ENCODE measurements at places on chromosomes 1 and 21. TPM values are rescaled to one million over a fixed set of nuclear protein-coding genes. Genes with fewer than 3 reads are reported as not detected.

DNA sequence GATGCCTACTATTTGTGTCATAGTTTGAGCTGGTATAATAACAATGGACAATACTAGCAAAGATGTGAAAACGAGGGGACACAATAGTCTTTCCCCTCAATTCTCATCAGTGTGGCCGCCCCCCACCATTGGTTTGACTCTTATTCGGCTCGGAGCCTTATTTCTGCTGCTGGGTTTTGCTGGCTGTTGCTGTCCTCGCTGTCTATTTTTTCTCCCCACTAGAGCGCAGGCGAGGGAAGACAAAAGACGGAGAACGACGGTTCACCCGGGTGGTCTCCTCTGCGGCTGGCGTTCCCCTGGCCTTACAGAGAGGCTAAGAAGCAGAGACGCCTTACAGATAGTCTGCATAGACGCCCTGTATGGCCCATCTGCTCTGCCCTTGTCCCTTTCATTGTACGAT is 19.4 kb downstream of the CLIC6 start:
- no peak overlapping the region for H3K27ac ChIP-seq
- H3K4me1 ChIP-seq = peaks cover 11% of the 10 kb centered on the region
- DNase-seq = no peak
- peaks cover 16% of the 10 kb centered on the region for H3K27me3 ChIP-seq
- H3K36me3 ChIP-seq = no peaks in the 10 kb centered on the region
- no peak overlapping the region for H3K4me3 ChIP-seq

- H3K4me3 ChIP-seq = no peak overlapping the region
- no peaks in the 10 kb centered on the region for H3K36me3 ChIP-seq
- no peaks in the 10 kb centered on the region for H3K27me3 ChIP-seq
These were observed 2.0 kb downstream of the RNF186 start for GRCh38 chr1:19812875-19813642.

Gene PRDM2
- 41.4 TPM for total RNA-seq

DNA sequence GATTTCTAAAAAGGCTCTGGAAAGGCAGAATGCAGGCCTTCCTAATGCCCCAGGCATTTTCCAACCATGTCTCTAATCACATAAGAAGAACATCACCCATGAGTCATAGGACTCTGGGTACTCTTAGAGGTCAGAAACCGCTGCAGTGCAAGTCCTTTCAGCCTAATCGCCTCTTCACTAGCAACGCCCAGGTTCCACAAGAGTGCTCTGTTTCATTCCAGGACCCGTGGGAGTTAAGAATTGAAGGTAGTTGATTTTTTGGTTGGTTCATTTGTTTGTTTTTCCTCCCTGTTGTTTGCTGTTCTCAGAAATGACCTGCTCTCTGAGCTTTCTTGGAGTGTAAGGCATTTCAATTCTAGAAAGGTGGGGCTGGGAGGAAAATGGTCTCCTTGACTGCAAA is 123.2 kb downstream of the NR5A2 start:
- no peaks in the 10 kb centered on the region for H3K27me3 ChIP-seq
- H3K4me3 ChIP-seq = no peak overlapping the region
- H3K4me1 ChIP-seq = no peaks in the 10 kb centered on the region
- DNase-seq = no peak

Gene LCE3E
- total RNA-seq = not detected

DNA sequence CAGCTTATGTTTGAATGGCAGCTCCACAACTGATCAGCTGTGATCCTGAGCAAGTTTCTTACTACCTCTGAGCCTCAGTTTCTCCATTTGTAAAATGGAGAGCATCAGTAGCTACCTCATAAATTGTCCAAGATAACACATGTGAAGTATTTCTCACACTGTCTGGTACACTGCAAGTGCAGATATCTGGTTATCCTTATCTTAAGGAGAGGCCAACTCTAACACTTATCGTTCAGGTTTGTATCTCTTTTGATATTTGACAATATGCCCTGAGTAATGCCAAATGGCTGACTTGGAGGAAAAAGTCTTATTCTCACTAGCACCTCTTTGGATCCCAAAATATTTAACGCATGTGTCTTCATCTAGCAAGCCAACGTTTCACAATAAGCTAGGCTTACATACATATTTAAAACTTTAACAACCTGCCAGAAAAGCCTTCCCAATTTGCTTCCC is 2.7 kb downstream of the CSRP1 start:
- peak overlapping the region; percentile 83 for H3K4me3 ChIP-seq
- H3K27me3 ChIP-seq = no peaks in the 10 kb centered on the region
- DNase-seq = no peak
- no peaks in the 10 kb centered on the region for H3K36me3 ChIP-seq

Gene LRRC71
- total RNA-seq = not detected

- DNase-seq = no peak
- H3K36me3 ChIP-seq = no peaks in the 10 kb centered on the region
- peaks cover 25% of the 10 kb centered on the region for H3K4me1 ChIP-seq
- no peaks in the 10 kb centered on the region for H3K27me3 ChIP-seq
These were observed at the start of gene SOX13 for GRCh38 chr1:204072931-204073836. Gene SOX13 (plus strand): TSS chr1:204073115. CDS start chr1:204112916, 39,801 bp downstream.

DNA sequence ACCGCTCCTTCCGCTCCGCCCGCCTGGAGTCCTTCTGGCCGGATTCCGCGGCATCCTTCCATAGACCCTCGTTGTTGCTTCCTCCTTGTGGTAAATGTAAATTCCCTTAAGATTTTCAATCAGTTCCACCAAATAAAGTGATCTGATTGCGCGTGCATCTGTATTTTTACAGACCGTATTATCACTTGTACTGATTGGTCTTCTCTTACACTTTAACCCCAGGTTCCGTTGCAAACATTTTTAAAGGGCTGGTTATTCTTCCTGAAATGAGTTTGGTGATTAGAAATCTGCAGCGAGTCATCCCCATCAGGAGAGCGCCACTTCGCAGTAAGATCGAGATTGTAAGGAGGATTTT is 483 bp downstream of the YBEY start:
- peaks cover 28% of the 10 kb centered on the region for H3K36me3 ChIP-seq
- peak overlapping the region; percentile 92 for H3K27ac ChIP-seq
- no peak for DNase-seq

DNA sequence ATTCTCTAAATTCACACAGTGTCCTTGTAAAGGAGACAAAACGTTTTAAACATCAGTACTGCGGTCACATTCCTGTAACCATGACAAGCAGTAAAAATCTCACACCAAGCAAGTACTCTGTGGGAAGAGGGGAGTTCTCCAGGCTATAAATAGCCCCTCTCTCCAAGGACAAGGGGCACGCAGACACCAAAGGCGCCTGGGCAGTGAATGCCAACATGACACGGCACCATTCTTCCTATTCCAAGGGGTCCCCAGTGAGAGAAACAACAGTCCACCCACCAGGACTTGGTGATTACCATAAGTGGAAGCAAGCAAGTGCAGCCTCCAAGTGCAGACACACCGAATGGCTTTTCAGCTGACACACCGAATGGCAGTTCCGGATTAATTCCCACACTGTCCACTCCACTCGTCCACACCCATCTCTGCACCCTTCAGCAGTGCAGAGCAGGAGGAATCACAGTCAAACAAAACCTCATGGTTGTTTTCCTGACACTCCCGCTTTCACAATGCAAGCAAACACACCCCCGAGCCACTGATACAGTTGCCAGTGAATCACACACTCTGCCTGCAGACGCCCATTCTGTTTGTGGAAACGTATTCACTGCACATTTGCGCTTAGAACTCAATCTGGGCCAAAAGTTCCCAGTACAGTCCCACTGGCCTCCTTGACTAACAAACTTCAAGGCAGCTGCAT is 1.8 kb downstream of the PTTG1IP start:
- H3K4me1 ChIP-seq = peaks cover 46% of the 10 kb centered on the region
- no peak for DNase-seq
- peaks cover 4% of the 10 kb centered on the region for H3K36me3 ChIP-seq
- peak overlapping the region; percentile 97 for H3K4me3 ChIP-seq
- peaks cover 20% of the 10 kb centered on the region for H3K27me3 ChIP-seq
- peak overlapping the region; percentile 94 for H3K27ac ChIP-seq

GRCh38 chr1:205422993-205423642 is 1.3 kb upstream of the LEMD1 start:
- no peak overlapping the region for H3K4me3 ChIP-seq
- H3K27me3 ChIP-seq = peaks cover 59% of the 10 kb centered on the region
- no peak for DNase-seq

Gene AMY1C
- total RNA-seq = not detected

Gene PHACTR4
- total RNA-seq = 50.3 TPM

GRCh38 chr1:226697151-226697928 is 41.7 kb downstream of the ITPKB start:
- H3K27ac ChIP-seq = peak overlapping the region; percentile 90
- no peaks in the 10 kb centered on the region for H3K27me3 ChIP-seq
- peaks cover 3% of the 10 kb centered on the region for H3K36me3 ChIP-seq
- no peak for DNase-seq

Gene NTNG1
- 8.0 TPM for total RNA-seq

Gene MTARC2
- 14.3 TPM for total RNA-seq

DNA sequence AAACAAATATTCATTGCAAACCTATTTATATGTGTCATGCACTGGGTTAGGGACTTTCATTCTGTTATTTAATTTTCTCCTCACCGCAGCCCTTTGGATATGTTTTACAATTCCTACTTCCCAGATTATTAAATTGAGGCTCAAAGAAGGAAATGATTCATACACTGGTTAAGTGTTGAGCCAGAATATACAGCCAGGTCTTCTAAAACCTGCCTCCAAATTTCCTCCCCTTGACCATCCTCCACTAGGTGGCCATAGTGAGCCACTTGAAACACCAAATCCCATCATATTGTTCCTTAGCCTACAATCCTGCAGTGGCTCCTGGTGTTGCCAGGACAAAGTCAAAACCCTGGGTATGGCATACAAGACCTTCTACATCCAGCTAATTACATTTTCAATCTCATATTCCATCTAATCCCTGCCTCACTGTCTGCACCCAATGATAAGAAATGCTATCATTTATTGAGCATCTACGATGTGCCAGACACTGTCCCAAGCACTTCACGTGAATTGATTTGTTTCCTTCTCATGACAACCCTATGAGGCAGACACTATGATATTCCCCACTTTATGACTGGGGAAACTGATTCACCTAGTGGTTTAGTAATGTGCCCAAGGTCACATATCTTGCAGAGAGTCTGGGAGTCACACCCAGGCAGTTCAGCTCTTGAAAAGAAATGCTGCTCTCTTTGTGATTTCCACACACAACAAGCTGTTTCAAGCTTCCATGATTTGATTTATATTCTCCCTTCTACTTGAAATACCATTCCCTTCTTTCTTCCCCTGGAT is 23.6 kb upstream of the KIRREL1 start:
- no peak overlapping the region for H3K27ac ChIP-seq
- no peaks in the 10 kb centered on the region for H3K36me3 ChIP-seq
- no peak overlapping the region for H3K4me3 ChIP-seq

Data from type B pancreatic cell (in vitro differentiated cells).